Spinal cord (tissue), 10 donors: ENCODE measurements at places on chromosomes 2 and 18. TPM values are rescaled to one million over a fixed set of nuclear protein-coding genes. Genes with fewer than 3 reads are reported as not detected.
A peak's percentile ranks its signal among the peaks of the same experiment; 100 is the strongest.

DNA sequence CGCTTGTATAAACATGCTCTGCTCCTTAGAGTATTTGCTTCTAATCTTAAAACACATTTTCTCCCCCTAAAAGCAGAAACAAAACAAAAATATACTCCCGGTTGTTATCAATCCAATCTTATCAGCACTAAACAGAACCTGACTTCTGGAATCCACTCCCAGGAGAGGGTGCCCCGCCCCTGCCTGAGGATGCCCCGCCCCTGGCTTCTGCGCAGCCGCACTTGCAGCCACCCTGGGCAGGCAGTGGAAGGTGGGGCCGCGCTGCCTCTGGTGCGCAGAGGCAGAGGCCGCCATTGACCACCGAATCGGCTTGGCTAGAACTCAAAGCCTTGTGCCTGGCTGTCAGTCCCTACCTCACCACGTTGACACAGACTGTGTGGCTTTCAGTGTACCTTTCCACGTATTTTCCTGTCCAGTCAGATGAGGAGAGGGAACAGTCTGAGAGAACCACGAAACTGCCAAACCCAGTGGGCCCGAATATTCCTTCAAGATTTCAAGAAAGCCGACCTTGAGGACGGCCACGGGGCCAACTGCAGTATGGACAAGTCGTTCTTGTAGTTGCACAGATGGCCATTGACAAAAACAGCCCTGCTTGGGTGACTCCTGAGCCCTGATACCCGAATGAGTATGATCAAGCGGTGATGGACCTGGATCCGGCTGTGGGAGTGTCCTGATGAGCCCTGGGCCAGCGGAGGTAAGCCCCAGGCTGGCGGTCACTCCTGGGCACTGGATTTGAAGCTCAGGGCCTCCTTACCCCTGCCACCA lies 46.2 kb upstream of the ARHGAP28 start:
- H3K4me3 ChIP-seq = no peak overlapping the region
- no peaks in the 10 kb centered on the region for H3K4me1 ChIP-seq
- no peaks in the 10 kb centered on the region for H3K27me3 ChIP-seq
- H3K36me3 ChIP-seq = no peaks in the 10 kb centered on the region
- DNase-seq = no peak
- no peak overlapping the region for H3K27ac ChIP-seq

DNA sequence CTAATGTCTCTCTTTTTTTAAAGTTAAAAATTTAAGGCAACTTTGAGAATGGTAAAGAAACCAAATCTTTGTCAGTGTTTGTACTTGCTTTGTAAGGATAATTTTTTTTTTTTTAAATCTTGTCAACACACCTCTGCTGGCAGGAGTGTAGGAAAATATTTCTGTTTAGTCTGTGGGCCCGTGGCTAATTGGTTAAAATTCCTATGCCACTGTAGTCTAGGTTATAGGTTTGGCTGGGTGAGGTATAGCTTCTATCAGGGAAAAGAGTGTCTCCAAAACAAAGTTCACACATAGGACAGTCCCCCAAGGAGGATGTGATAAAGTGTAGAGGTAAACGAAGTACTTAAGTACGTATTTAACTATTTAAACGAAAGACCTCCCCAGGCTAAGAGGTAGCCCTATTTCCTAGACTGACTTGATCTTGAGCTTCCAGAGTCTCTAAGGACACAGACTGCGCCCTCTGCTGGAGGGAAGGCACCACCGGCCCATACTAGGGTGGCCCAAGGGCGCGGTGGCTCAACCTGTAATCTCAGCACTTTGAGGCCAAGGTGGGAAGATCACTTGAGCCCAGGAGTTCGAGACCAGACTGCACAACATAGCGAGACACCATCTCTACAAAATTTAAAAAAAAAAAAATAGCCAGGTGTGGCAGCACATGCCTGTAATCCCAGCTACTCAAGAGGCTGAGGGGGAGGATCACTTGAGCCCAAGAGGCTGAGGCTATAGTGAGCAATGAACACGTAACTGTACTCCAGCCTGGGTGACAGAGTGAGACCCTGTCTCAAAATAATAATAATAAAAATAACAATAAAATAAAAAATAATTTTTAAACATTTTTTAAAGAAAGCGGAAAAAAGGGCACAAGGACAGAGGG lies 8.9 kb downstream of the TEX44 start:
- no peak overlapping the region for H3K4me3 ChIP-seq
- no peak for DNase-seq
- no peaks in the 10 kb centered on the region for H3K36me3 ChIP-seq
- H3K27ac ChIP-seq = no peak overlapping the region
- no peaks in the 10 kb centered on the region for H3K27me3 ChIP-seq

GRCh38 chr18:79336556-79337142 lies 59.1 kb upstream of the NFATC1 start:
- no peaks in the 10 kb centered on the region for H3K27me3 ChIP-seq
- DNase-seq = no peak
- no peaks in the 10 kb centered on the region for H3K4me1 ChIP-seq
- peaks cover 43% of the 10 kb centered on the region for H3K36me3 ChIP-seq
- no peak overlapping the region for H3K4me3 ChIP-seq

DNA sequence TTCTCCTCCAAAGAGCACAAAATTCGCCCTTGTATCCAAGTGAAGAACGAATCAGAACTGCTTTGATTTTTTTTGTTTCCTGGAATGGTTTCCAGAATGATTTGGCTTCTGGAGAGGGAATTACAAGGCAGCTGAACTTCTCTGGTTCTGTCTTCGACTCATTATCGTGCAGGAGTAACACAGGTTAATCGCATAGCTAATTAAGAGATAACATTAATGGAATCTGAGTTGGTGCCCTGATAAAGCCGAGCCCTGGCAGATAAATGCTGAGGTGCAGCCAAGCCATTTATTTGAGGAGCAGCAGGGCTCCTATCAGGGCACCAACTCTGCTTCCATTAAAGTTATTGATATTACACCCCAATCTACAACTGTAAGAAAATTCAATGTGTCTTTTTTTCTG lies 433.7 kb downstream of the ZNF521 start:
- H3K4me3 ChIP-seq = no peak overlapping the region
- no peaks in the 10 kb centered on the region for H3K27me3 ChIP-seq
- no peak for DNase-seq
- peaks cover 6% of the 10 kb centered on the region for H3K4me1 ChIP-seq

- H3K36me3 ChIP-seq = peaks cover 20% of the 10 kb centered on the region
- DNase-seq = no peak
- H3K27me3 ChIP-seq = no peaks in the 10 kb centered on the region
- H3K4me3 ChIP-seq = no peak overlapping the region
Measured at GRCh38 chr2:240137596-240138253, 1.6 kb upstream of the COPS9 start.

DNA sequence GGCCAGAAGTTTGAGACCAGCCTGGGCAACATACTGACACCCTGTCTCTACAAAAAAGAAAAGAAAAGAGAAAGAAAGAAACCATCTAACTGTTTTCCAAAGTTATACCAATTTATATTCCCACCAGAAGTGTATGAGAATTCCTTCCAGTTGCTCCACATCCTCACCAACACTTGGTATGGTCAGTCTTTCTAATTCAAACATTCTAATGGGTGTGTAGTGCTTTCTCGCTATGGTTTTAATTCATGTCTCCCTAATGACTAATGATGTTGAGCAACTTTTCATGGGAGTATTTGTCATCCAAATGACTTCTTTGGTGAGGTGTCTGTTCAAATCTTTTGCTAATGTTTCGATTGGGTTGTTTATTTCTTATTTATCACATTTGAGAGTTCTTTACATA lies 10.5 kb upstream of the B3GNT7 start:
- no peak overlapping the region for H3K27ac ChIP-seq
- H3K4me3 ChIP-seq = no peak overlapping the region
- H3K4me1 ChIP-seq = peaks cover 29% of the 10 kb centered on the region
- DNase-seq = no peak
- H3K27me3 ChIP-seq = no peaks in the 10 kb centered on the region
- peaks cover 14% of the 10 kb centered on the region for H3K36me3 ChIP-seq

GRCh38 chr2:204072443-204073324 lies 136.1 kb downstream of the ICOS start:
- DNase-seq = peak; percentile 11
- no peaks in the 10 kb centered on the region for H3K27me3 ChIP-seq
- no peak overlapping the region for H3K27ac ChIP-seq
- H3K4me1 ChIP-seq = no peaks in the 10 kb centered on the region

GRCh38 chr18:58781627-58782194 lies 83.0 kb upstream of the ZNF532 start:
- H3K4me3 ChIP-seq = no peak overlapping the region
- H3K27ac ChIP-seq = peak overlapping the region; percentile 40
- peaks cover 13% of the 10 kb centered on the region for H3K4me1 ChIP-seq

DNA sequence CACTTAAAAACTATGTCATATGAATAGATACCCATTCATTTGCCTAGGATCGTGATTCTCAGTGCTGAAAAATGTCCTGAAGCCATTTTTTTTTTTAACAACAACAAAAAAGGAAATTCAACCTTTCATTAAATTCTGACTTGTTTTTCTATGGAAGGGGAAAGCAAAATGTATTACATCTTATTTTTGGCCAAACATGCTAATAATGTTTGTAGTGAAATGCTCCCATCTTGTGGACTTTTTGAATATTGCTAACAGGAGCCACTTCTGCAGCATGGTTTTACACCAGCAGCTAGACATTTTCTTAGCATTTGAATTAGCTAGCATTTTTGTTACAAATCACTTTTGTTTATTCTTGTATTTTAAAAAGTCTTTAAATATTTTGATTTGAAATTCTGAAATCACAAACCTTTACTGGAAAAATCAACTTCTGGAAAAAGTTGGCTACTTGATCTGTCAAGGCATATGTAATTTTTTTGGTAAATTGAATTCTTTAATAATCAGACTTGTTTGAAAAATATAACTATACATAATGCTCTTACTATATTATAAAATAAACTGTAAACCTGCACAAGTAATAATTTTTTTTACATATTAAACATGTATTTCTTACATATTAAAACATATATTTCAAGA lies 75.8 kb downstream of the KIDINS220 start:
- no peak overlapping the region for H3K4me3 ChIP-seq
- peaks cover 4% of the 10 kb centered on the region for H3K36me3 ChIP-seq
- DNase-seq = peak; percentile 41
- no peaks in the 10 kb centered on the region for H3K4me1 ChIP-seq
- no peak overlapping the region for H3K27ac ChIP-seq

DNA sequence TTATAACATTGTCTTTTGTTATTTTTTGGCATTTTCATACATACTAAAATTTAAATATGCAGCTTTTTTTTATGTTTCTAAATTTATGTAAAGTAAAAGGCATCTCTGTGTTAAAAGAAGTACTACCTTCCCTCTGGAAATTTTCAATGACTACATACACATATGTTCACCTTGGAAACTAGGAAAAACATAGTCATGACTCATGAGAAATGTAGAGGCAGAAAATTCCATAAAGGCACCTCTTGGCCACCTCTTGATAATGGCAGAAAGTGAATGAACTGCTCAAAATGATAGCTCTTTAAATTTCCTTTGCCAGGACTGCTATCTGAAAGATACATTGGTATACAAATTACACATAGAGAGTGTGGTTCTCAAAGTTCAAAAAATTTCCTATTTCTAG lies 889.1 kb upstream of the ZEB2 start:
- DNase-seq = no peak
- H3K4me3 ChIP-seq = no peak overlapping the region
- H3K4me1 ChIP-seq = no peaks in the 10 kb centered on the region
- H3K36me3 ChIP-seq = no peaks in the 10 kb centered on the region

DNA sequence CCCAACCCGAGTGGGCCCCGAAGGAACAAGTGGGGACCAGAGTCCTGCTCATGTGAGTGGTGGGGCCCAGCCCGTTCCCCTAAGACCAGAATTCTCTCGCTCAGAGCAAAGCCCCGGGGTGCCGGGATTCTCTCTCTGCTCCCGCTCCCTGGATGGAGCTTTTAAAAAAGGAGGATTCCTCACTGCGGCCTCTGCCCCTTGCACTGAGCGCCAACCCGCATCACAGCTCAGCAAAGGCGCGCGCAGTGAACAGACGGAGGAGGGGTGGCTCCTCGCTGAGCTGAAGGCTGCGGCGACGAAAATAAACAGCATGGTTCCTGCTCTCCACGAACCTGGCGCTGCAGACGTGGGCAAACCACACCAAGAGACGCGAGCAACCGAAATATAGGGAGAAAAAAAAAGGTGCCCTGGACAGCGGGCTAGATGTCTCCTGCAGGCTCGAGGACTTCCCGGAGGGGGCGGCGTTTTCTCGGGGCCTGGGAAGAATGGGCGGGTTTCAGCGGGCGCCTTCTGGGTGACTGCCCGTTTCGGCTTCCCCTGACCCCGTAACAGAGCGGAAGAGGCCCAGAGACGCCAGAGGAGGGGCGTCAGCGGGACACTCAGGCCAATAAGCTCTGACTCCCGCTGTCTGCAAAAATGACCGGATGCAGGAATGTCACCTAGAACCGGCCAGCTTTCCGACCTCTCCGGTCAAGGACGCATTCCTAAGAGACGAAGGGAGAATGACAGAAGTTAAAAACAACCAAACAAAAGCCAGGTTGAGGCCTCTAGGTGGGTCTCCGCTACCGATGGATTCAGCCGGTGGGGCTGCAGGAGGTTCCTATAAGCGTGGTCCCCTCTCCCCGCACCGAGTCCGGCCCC lies 819 bp upstream of the KLF11 start:
- peak overlapping the region; percentile 71 for H3K4me3 ChIP-seq
- no peaks in the 10 kb centered on the region for H3K27me3 ChIP-seq
- peak overlapping the region; percentile 88 for H3K27ac ChIP-seq

- DNase-seq = no peak
- no peaks in the 10 kb centered on the region for H3K4me1 ChIP-seq
- H3K36me3 ChIP-seq = no peaks in the 10 kb centered on the region
Measured at GRCh38 chr2:145379934-145380333, 860.0 kb upstream of the ZEB2 start.

GRCh38 chr2:119487434-119488244 lies 36.6 kb downstream of the SCTR start:
- H3K27me3 ChIP-seq = no peaks in the 10 kb centered on the region
- H3K27ac ChIP-seq = no peak overlapping the region
- no peak overlapping the region for H3K4me3 ChIP-seq
- H3K4me1 ChIP-seq = peaks cover 6% of the 10 kb centered on the region

- H3K36me3 ChIP-seq = no peaks in the 10 kb centered on the region
- no peak overlapping the region for H3K27ac ChIP-seq
- H3K27me3 ChIP-seq = no peaks in the 10 kb centered on the region
- no peak overlapping the region for H3K4me3 ChIP-seq
- DNase-seq = no peak
Measured at GRCh38 chr2:129205176-129205575, 774.3 kb upstream of the RAB6C start.

- H3K4me3 ChIP-seq = no peak overlapping the region
- no peak overlapping the region for H3K27ac ChIP-seq
- peaks cover 6% of the 10 kb centered on the region for H3K4me1 ChIP-seq
- H3K27me3 ChIP-seq = no peaks in the 10 kb centered on the region
- H3K36me3 ChIP-seq = no peaks in the 10 kb centered on the region
Measured at GRCh38 chr18:45374236-45374635, 241.0 kb upstream of the SLC14A2 start.

GRCh38 chr2:37627710-37628109 lies 43.7 kb downstream of the CDC42EP3 start:
- peaks cover 6% of the 10 kb centered on the region for H3K4me1 ChIP-seq
- DNase-seq = no peak
- no peaks in the 10 kb centered on the region for H3K36me3 ChIP-seq

- H3K36me3 ChIP-seq = no peaks in the 10 kb centered on the region
- DNase-seq = peak; percentile 68
- no peaks in the 10 kb centered on the region for H3K27me3 ChIP-seq
- H3K27ac ChIP-seq = peak overlapping the region; percentile 92
Measured at GRCh38 chr18:76621226-76621625, 126.2 kb upstream of the ZNF516 start.

The RAPGEF4 gene
- total RNA-seq = 31.1 TPM

The CXCR1 gene
- total RNA-seq = not detected

The DPP4 gene
- 9.2 TPM for total RNA-seq

The RAB27B gene
- total RNA-seq = 13.3 TPM

The OSR1 gene
- 24.8 TPM for total RNA-seq

The ITPRIPL1 gene
- total RNA-seq = 7.5 TPM

The EPB41L3 gene
- 99.6 TPM for total RNA-seq
